ENCODE measurements at places on chromosomes 7 and 10. TPM values are rescaled to one million over a fixed set of nuclear protein-coding genes. Genes with fewer than 3 reads are reported as not detected.

- H3K36me3 ChIP-seq = no peaks in the 10 kb centered on the region
- DNase-seq = no peak
- H3K4me1 ChIP-seq = no peaks in the 10 kb centered on the region
- H3K27ac ChIP-seq = no peak overlapping the region
- H3K27me3 ChIP-seq = no peaks in the 10 kb centered on the region
- H3K4me3 ChIP-seq = no peak overlapping the region
Measured at GRCh38 chr10:23403278-23403677, 35.6 kb upstream of the OTUD1 start.

GRCh38 chr10:119670717-119671116, 19.5 kb downstream of the BAG3 start:
- H3K36me3 ChIP-seq = peaks cover 46% of the 10 kb centered on the region
- no peaks in the 10 kb centered on the region for H3K27me3 ChIP-seq
- H3K4me1 ChIP-seq = peaks cover 5% of the 10 kb centered on the region
- DNase-seq = no peak
- H3K27ac ChIP-seq = no peak overlapping the region

GRCh38 chr7:131103997-131104396, 223.7 kb upstream of the MKLN1 start:
- no peak overlapping the region for H3K4me3 ChIP-seq
- peaks cover 69% of the 10 kb centered on the region for H3K4me1 ChIP-seq
- peaks cover 3% of the 10 kb centered on the region for H3K36me3 ChIP-seq
- H3K27me3 ChIP-seq = no peaks in the 10 kb centered on the region
- no peak for DNase-seq

- no peak overlapping the region for H3K27ac ChIP-seq
- H3K36me3 ChIP-seq = no peaks in the 10 kb centered on the region
- H3K4me1 ChIP-seq = peaks cover 18% of the 10 kb centered on the region
- H3K27me3 ChIP-seq = no peaks in the 10 kb centered on the region
- H3K4me3 ChIP-seq = no peak overlapping the region
Measured at GRCh38 chr7:151629713-151630272, 110.1 kb upstream of the RHEB start.

- no peak overlapping the region for H3K27ac ChIP-seq
- no peak for DNase-seq
- no peaks in the 10 kb centered on the region for H3K27me3 ChIP-seq
- no peaks in the 10 kb centered on the region for H3K4me1 ChIP-seq
- no peak overlapping the region for H3K4me3 ChIP-seq
Measured at GRCh38 chr10:107657851-107658250, 493.3 kb upstream of the SORCS1 start.

DNA sequence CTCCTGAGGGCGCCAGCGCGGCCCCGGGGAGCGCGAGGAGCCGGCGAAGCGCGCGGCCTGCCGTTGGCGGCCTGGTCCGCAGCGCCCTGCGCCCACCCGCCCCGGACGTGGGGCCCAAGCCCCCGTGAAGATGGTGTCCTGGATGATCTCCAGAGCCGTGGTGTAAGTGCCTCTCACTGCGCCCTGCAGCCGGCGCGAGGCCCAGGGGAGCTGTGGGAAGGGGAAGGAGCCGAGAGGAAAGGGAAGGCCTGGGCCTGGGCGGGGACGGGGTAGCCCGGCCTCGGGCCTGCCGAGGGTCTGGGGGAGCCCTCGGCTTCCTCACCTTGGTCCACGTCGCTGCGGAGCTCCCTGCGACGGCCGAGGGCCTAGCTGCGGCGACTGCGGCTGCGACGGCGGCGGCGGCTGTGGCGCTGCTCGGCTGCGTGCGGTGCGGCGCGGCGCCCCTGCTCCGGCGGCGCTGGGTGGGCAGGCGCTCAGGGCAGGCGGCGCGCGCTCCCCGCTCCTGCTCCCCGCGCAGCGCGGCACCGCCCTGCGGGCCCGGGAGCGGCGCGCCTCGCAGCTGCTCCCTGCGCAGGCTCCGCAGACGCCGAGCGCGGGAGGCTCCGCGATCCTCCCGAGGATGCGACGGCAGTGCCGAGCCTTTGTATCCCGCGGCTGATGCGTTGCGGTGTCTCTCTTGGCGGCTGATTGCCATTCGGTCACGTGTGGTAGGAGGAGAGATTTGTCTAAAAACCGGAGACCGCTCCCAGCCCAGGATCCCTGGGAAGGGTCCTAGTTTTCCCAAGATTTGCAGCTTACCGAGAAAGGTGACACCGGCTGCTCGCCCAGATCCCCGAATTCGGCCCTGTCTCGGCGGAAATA, 445 bp downstream of the REEP3 start:
- H3K27ac ChIP-seq = peak overlapping the region; percentile 78
- DNase-seq = peak; percentile 71
- H3K4me3 ChIP-seq = peak overlapping the region; percentile 79
- H3K36me3 ChIP-seq = no peaks in the 10 kb centered on the region

DNA sequence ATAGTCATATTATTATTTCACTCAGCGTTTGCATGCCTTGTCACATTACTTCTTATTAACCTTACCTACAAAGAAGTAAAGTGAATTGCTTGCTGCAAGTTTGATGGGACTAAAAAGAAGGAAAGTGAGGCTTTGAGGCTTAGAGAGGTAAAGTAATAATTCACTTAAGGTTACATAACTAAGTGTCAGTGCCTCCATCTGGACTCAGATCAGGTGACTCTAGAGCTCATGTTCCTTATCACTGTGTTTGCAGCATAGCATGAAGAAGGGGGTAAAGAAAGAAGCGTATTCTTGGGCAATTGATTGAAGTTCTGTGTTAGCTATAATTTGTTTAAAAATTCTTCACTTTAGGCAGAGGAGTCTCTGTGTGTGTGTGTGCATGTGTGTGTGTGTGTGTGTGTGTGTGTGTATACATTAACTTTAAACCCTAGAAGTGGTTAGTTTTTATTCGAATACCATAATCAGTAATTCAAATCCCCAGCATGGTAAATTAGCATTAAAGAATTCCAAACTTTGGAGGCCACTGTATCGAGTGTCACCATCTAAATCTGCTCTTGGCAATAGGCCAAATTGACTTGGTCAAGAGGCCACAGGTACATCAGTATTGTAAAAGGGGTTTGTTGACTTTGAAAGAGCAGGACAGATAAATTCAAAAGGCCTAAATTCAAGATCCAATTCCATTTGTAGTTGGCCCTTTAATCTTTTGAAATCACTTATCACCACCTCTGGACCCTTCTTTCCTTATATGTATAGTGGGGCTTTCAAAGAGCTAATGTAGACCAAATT, 2.2 kb upstream of the PON3 start:
- no peak overlapping the region for H3K27ac ChIP-seq
- H3K4me3 ChIP-seq = no peak overlapping the region
- no peak for DNase-seq
- peaks cover 7% of the 10 kb centered on the region for H3K4me1 ChIP-seq

DNA sequence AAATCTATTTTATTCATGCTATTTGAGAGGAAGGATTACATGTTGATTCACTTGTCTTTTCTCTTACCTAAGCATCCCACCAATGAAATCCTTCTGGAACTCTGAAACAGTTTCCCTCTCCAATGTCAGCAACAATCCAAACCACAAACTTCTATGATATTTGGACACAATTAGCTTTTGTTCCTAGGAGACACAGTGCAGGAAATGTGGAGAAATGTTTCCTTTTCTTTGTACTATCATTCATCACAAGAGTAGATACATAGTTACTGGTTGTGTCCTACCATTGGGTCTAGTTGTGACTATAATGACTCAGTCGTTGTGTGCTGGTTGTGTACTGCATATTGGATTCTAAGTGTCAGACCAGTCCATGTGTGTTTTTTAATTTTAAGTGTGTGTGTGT, 156.8 kb upstream of the MAGI2 start:
- H3K27ac ChIP-seq = no peak overlapping the region
- H3K4me3 ChIP-seq = no peak overlapping the region
- H3K36me3 ChIP-seq = no peaks in the 10 kb centered on the region

DNA sequence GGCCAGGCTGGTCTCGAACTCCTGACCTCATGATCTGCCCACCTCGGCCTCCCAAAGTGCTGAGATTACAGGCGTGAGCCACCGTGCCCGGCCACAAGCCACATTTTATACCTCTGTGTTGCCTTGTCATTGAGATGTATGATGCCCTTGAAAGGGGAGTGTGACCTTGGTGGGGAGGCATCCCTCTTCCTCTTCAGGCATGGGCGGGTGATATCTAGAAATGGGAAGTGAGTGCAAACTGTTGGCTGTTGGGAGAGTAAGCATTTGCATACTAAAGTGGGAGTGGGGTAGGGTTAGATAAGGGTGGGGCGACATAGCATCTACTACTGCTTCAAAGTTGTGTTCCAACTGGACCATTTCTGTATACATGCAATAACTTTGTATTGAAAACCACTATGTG, 20.1 kb downstream of the RP9 start:
- H3K36me3 ChIP-seq = peaks cover 5% of the 10 kb centered on the region
- H3K27me3 ChIP-seq = no peaks in the 10 kb centered on the region
- H3K4me1 ChIP-seq = no peaks in the 10 kb centered on the region
- H3K4me3 ChIP-seq = no peak overlapping the region
- H3K27ac ChIP-seq = no peak overlapping the region

- no peak overlapping the region for H3K27ac ChIP-seq
- H3K27me3 ChIP-seq = no peaks in the 10 kb centered on the region
- no peaks in the 10 kb centered on the region for H3K4me1 ChIP-seq
- no peak overlapping the region for H3K4me3 ChIP-seq
- H3K36me3 ChIP-seq = no peaks in the 10 kb centered on the region
- DNase-seq = no peak
Measured at GRCh38 chr7:92988051-92988450, 129.7 kb downstream of the SAMD9 start.

- H3K4me1 ChIP-seq = no peaks in the 10 kb centered on the region
- no peaks in the 10 kb centered on the region for H3K27me3 ChIP-seq
- H3K27ac ChIP-seq = no peak overlapping the region
- DNase-seq = no peak
- no peak overlapping the region for H3K4me3 ChIP-seq
- H3K36me3 ChIP-seq = no peaks in the 10 kb centered on the region
Measured at GRCh38 chr10:12690525-12691126, 310.9 kb downstream of the CCDC3 start.

DNA sequence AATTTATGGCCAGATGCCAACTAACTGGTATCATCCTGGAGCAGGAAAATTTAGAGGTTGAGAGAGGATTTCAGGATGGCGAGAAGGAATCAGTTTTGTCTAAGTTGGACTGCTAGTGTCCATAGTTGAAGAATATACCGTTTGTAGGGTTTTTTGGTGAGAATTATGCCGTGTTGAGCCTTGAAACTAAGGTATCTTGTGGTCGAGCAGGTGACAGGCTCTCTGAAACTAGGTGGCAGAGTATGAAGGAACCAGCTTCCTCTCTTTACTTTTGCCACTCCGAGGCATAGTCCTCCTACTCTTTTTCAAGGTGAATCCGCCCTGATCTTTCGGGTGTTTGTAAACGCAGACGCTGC, 9.7 kb downstream of the MDFIC start:
- DNase-seq = peak; percentile 52
- H3K27me3 ChIP-seq = no peaks in the 10 kb centered on the region
- peak overlapping the region; percentile 59 for H3K27ac ChIP-seq
- H3K4me1 ChIP-seq = peaks cover 96% of the 10 kb centered on the region
- H3K4me3 ChIP-seq = peak overlapping the region; percentile 54

GRCh38 chr7:154640266-154640865, 362.6 kb downstream of the PAXIP1 start:
- no peaks in the 10 kb centered on the region for H3K36me3 ChIP-seq
- no peaks in the 10 kb centered on the region for H3K27me3 ChIP-seq
- no peaks in the 10 kb centered on the region for H3K4me1 ChIP-seq

DNA sequence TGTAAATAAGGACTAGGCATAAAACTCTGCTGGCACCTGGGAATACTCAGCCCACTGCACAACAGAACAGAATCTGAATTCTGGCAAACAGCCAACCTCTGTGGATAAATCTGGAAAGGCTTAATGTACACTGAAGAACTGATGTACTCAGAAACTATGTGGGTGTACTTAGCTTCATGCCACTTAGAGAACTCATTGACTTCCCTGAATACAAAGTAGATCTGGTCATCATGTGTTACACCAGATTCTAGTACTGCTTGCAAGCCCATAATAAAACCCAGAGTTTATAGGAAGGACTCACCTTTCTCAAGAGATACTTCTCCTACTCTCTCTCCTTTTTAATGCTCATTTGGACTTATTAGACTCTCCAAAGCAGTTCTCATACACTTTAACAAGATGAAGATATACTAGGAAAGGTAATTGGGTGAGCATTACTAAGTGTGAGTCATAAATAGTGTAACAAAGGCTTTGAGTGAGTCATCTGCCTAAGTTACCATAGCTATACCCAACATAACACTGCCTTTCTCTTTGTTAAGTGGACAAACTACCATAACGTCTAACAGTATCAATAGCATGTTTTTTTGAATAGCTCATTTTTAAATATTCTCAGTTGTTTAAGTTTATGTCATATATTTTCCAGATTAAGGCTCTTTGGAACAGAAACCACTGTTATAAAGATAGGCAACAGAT, 309.1 kb downstream of the MDFIC start:
- peaks cover 43% of the 10 kb centered on the region for H3K4me1 ChIP-seq
- no peaks in the 10 kb centered on the region for H3K27me3 ChIP-seq
- DNase-seq = peak; percentile 25
- H3K4me3 ChIP-seq = no peak overlapping the region
- no peaks in the 10 kb centered on the region for H3K36me3 ChIP-seq

GRCh38 chr10:95278061-95278988, 12.5 kb downstream of the PDLIM1 start:
- no peak for DNase-seq
- H3K27me3 ChIP-seq = no peaks in the 10 kb centered on the region
- no peaks in the 10 kb centered on the region for H3K4me1 ChIP-seq
- no peaks in the 10 kb centered on the region for H3K36me3 ChIP-seq
- H3K27ac ChIP-seq = no peak overlapping the region
- H3K4me3 ChIP-seq = no peak overlapping the region

- H3K27me3 ChIP-seq = no peaks in the 10 kb centered on the region
- no peak overlapping the region for H3K27ac ChIP-seq
- no peaks in the 10 kb centered on the region for H3K36me3 ChIP-seq
- DNase-seq = no peak
Measured at GRCh38 chr7:106339513-106340246, 54.9 kb upstream of the NAMPT start.

Gene CYP2C19
- not detected for total RNA-seq

Gene CRYGN
- total RNA-seq = not detected

Gene TMEM225B
- total RNA-seq = 1.1 TPM

Gene LAMTOR4
- 178 TPM for total RNA-seq

Gene UPK3B
- total RNA-seq = 3.3 TPM

Gene SMO
- not detected for total RNA-seq
